ENCODE measurements at places on chromosomes 16 and 17.
A peak's percentile ranks its signal among the peaks of the same experiment; 100 is the strongest.

DNA sequence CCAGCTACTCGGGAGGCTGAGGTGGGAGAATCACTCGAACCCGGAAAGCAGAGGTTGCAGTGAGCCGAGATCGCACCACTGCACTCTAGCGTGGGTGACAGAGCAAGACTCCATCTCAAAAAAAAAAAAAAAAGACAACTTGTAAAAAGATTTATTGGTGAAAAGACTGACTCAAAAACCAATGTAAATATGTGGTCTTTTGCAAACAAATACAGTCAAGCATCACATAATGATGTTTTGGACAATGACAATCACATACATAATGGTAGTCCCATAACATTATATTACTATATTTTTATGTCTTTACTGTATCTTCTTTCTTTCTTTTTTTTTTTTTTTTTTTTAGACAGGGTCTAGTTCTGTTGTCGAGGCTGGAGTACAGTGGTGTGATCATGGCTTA lies 8.3 kb downstream of the CRLF3 start:
- no peak for DNase-seq

GRCh38 chr16:24045641-24046040 lies 209.9 kb downstream of the PRKCB start:
- DNase-seq, result no peak

- no peak for DNase-seq
These were observed 19.6 kb downstream of the MAP2K3 start for GRCh38 chr17:21304091-21304490.

- DNase-seq, result peak; percentile 57
These were observed at the start of gene FBXO47 for GRCh38 chr17:38967290-38967738. TSS of gene FBXO47 (minus strand) at chr17:38967403. CDS start at chr17:38963025, 4,378 bp downstream.

GRCh38 chr17:53628011-53628410 lies 194.7 kb upstream of the KIF2B start:
- DNase-seq, result no peak

GRCh38 chr16:4663777-4664465 lies 29.4 kb upstream of the NUDT16L1 start:
- no peak for DNase-seq

GRCh38 chr16:49085686-49086085 lies 196.0 kb downstream of the CBLN1 start:
- no peak for DNase-seq

- DNase-seq, result no peak
These were observed 12.9 kb upstream of the WFIKKN1 start for GRCh38 chr16:617855-618254.

DNA sequence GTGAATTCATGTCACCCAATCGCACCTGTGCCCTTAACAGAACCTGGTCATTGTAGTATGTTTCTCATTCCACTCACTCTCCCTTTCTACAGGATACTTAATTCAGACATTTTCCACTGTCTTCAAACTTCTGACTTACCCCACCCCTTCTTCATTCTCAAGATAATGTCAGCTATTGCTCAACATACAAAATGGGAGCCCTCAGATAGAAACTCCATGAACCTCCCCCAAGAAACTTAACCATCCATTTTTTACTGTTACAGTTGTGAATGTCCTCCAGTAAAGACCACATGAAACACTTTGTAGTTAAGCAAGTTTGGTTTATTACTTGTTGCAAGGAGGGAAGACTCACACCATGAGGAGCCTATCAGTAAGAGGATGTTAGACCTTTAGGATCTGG lies 22.1 kb upstream of the ARHGAP17 start:
- DNase-seq, result no peak

- DNase-seq, result no peak
These were observed 57.8 kb upstream of the CDYL2 start for GRCh38 chr16:80862160-80862705.

Data from omental fat pad (tissue), 4 donors.